HuH-7 (cell line): ENCODE measurements at places on chromosomes 2 and 18.

- DNase-seq, result no peak
These were observed 57.9 kb downstream of the SNORC start for GRCh38 chr2:232927793-232928550.

- no peak for DNase-seq
These were observed 98.7 kb downstream of the MAPK4 start for GRCh38 chr18:50658601-50659000.

DNA sequence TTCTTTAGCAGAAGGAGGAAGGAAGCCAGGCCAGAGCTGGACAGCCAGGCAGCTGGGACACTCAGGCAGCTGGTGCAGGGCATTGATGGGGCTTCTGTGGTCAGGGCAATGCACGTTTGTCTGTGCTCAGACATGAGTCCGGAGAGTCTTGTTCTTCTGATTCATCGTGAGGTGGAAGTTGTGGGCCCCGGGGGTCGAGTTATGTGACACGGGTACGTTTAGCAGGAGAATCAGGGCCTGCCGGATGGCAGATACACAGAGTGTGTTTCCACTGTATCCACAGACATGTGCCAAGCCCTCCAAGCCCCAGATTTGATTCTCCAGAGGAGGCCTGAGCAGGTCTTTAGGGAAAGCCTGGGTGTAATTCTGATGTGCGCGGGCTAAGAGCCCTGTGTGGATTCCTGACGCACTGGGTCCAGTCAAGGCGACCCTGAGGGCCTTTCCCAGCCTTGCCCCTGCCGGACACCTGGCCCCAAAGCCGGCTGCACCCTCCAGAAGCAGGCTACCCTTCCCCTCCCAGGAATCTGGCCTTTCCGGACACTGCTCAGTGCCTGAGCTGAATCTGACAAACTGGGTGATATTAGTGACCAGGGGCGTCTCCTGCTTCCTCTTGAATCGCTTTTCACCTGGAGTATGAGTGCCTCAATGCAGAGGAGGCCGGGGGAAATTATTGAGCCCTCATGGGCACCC lies 10.1 kb downstream of the ARHGEF4 start:
- no peak for DNase-seq

DNA sequence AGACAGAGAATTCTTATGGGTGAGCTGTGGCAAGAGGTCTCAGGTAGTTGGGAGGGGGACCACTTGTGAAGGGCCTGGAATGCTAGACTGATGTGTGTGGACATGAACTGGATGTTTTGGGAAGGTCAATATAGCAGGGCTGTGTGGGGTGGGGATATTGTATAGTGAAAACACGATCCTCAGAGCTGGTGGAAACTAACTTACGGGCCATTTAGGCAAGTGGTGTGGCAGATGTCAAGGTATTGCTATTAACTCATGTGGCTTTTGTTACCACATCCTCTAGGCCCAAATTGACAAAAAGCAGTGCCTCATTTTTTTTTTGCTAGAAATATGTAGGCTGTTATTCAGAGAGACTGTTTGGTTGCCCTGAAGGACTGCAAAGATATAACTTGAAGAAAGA lies 8.0 kb upstream of the GALNT1 start:
- no peak for DNase-seq

DNA sequence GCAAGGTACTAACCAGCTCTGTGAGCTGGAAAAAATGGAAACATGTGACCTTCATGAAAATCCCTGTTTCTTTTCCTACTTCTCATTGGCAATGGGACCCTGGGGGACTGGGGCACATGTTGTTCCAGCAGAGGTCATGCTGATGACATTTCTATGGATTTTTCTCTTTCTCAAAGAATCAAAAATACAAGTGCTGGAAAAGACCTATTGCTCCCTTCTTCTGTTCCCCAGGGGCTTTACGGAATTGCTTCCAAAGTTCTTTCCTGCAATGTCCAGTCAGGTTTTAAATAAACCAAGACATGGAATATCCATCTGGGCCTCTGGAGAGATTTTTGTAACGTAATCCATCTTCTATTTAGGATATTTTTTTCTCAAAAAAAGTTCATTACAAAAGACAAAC lies 1006.1 kb upstream of the CELF4 start:
- DNase-seq, result no peak
